ENCODE measurements at places on chromosomes 7 and 10. TPM values are rescaled to one million over a fixed set of nuclear protein-coding genes. Genes with fewer than 3 reads are reported as not detected.

DNA sequence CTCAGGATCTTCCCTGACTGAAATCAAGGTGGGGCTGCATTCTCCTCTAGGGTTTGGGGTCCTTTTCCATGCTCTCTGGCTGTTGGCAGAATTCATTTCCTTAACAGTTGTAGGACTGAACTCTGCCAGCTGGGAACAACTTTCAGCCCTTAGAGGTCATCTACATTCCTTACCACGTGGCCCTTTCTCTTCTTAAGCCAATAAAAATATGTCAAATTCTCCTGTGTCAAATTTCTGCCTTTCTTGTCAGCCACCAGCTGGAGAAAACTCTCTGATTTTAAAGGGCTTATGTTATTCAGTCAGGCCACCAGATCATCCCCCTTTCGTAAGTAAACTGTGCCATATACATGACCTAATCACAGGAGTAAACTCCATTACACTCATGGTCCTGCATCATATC lies 95.3 kb upstream of the IL6 start:
- no peak for DNase-seq

- DNase-seq, result no peak
These were observed 152.5 kb downstream of the PIP4K2A start for GRCh38 chr10:22561909-22562308.

- DNase-seq, result no peak
These were observed 96.7 kb upstream of the LAMB4 start for GRCh38 chr7:108226816-108227299.

GRCh38 chr7:121390109-121390508 lies 6.0 kb downstream of the FAM3C start:
- no peak for DNase-seq

- DNase-seq, result no peak
These were observed 13.0 kb downstream of the ANTXRL start for GRCh38 chr10:46299536-46300369.

GRCh38 chr10:132506711-132507408 lies 30.7 kb upstream of the INPP5A start:
- DNase-seq, result no peak

GRCh38 chr10:28429573-28430216 lies 103.2 kb upstream of the WAC start:
- DNase-seq, result peak; percentile 14

GRCh38 chr10:85527616-85528317 lies 838.8 kb downstream of the GRID1 start:
- peak; percentile 80 for DNase-seq

OPN4 gene
- polyA plus RNA-seq, result not detected

PTPN20 gene
- not detected for polyA plus RNA-seq

RHOBTB1 gene
- polyA plus RNA-seq, result 2.4 TPM

All from mammary epithelial cell (primary cell).